ENCODE measurements at places on chromosomes 7 and 10.

- no peak for DNase-seq
These were observed 8.8 kb downstream of the AKAP9 start for GRCh38 chr7:91949221-91950009.

GRCh38 chr7:16080131-16080530 lies 341.2 kb downstream of the CRPPA start:
- no peak for DNase-seq

DNA sequence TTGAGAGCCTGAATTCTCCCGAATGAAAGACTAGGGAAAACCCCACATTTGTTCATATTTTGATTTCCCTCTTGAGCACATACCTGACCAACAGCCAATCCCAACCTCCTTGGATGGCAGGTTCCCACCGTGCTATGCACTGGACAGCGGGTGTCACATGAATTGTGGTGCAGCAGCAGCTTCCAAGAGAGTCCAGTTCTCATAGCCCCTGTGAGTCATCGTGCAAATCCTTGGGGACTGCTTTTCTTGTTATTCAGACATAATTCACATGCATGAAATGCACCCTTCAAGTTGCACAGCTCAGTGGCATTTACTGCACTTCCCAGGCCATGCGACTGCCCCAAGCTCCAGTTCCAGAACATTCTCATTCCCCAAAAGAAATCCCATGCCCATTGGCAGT lies 67.8 kb upstream of the PPP2R2D start:
- DNase-seq, result no peak

- no peak for DNase-seq
These were observed 86.8 kb downstream of the SEMA3C start for GRCh38 chr7:80832006-80832405.

DNA sequence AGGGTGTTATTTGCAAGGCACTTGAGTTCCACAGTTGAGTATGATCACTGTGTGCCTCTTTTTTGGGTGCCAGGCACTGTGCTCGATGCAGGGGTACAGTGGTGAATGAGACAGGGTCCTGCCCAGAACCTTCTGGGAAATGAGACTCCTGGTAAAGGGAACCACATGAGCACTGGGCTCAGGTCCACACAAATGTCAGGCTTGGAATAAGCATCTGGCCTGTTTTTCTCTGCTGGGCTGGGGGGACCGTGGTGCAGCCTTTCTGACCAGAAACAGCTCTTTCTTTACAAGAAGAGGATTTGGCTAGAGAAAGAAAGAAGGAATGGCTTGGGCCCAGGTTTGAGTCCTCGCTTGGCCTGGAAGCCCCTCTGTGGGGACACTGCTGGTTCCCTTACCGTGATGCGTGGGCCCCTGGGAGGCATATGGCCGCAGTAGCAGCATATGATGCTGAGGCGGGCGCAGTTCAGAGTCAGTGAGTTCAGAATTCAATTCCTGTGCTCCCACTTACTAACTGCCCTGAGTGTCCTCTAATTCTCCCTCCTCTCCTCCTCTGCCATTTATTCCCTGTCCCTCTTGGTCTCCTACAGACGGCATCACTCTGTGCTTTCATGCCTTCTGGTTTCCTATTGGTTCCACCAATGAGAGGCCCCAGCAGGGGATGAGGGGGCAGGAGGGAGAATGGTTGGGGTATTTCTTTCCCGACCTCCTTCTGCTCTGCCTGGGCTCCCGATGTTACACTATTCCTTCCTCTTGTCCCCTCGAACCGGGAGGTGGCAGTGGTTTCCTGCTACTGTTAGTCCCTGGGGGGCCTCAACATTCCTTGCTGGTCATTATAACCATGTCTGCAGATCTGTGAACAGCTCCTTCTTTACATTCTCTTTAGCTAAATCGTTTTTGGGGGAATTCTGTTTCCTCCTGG lies 9.6 kb upstream of the KCP start:
- no peak for DNase-seq
